ENCODE measurements at places on chromosomes 12 and 14. TPM values are rescaled to one million over a fixed set of nuclear protein-coding genes. Genes with fewer than 3 reads are reported as not detected.

DNA sequence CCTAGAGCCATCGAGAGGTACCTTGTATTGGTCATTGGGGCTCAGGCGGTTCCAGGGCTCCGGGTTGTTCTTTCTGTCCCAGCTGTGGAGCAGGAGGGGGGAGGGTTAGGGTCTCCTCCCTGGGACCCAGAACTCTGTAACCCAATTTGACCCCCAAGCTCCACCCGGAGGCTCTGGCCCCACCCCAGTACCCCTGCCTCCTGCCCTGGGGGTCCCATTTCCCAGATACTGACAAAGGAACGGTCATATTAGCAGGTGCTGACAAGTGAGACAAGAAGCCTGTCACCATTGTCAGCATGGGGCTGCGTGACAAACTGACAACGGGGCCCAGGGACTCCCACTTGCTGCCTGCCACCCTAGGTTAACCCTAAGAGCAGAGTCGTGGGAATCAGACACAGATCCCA, 6.2 kb downstream of the SHMT2 start:
- H3K4me1 ChIP-seq = peaks cover 36% of the 10 kb centered on the region
- no peak overlapping the region for H3K4me3 ChIP-seq
- H3K36me3 ChIP-seq = peaks cover 67% of the 10 kb centered on the region
- ATAC-seq = no peak
- H3K27ac ChIP-seq = no peak overlapping the region

- ATAC-seq = no peak
- no peaks in the 10 kb centered on the region for H3K4me1 ChIP-seq
- peaks cover 55% of the 10 kb centered on the region for H3K36me3 ChIP-seq
- no peak overlapping the region for H3K27ac ChIP-seq
- no peak overlapping the region for H3K4me3 ChIP-seq
These were observed 153.1 kb downstream of the ANO6 start for GRCh38 chr12:45368841-45369489.

The OTUB2 gene
- total RNA-seq = 6.3 TPM

The SPX gene
- 1.5 TPM for total RNA-seq

DNA sequence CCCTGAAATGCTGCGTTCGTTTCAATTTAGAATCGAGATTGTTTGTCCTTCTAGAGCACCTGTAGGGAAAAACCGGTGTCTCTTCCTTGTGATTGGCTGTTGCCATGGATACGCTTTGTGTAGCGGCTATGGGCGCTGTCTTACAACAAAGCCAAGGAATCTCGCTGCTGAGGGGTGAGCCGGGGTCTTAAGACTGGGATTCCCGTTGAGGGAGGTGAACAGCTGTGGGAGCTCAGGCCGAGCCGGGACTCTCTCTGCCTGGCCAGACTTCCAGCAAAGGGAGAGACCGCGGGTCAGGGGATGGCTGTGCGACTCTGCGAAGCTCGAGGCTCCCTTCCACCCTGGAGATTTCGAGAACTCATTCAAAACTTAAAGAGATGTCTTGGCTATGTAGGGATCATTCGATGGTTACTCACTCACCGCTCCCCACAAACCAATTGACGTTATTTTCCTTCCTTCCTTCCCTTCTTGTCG, at the start of the genes LRRIQ1 and TSPAN19:
TSS of gene LRRIQ1 (plus strand) at position 118 of the 474 bp plus-strand sequence. CDS start 1,826 bp downstream, outside the sequence.
TSS of gene TSPAN19 (minus strand) at position 44 of the 474 bp plus-strand sequence. CDS start 6,331 bp downstream, outside the sequence.
- no peak within 1 kb of the TSS for H3K27ac ChIP-seq
- peak within 1 kb of the TSS; percentile 67 for H3K4me3 ChIP-seq
- peaks cover 14% of the 10 kb centered on the region for H3K27me3 ChIP-seq
- H3K36me3 ChIP-seq = no peaks in the 10 kb centered on the region
- no peaks in the 10 kb centered on the region for H3K4me1 ChIP-seq

- ATAC-seq = no peak
- no peak overlapping the region for H3K4me3 ChIP-seq
- H3K36me3 ChIP-seq = peaks cover 62% of the 10 kb centered on the region
- H3K27me3 ChIP-seq = no peaks in the 10 kb centered on the region
These were observed 74.4 kb downstream of the POLR3B start for GRCh38 chr12:106431839-106432411.

The NKX2-1 gene
- total RNA-seq = not detected

Measured in activated T-helper 17 cell treated with anti-CD3 and anti-CD28 coated beads, Interleukin-2, amount 50 U/mL, for 72 hours (primary cell).